ENCODE measurements at places on chromosomes 12 and 14.

DNA sequence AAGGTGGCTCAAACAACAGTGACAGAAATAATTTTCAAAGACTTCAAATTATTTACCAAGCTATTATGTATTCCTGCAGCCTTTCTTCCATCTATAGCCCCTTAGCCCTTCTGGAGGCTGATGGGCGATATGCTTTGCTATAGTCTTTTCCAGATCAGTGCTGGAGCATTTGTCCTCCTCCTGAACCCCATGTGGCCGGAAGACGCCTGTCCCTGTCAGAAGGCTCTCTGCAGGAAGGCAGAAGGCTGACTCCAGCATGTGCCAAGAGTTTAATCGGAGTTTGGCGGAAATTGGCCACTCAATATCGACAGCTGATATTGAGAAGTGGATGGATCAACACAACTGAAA lies 49.3 kb upstream of the MAX start:
- no peak for ATAC-seq

DNA sequence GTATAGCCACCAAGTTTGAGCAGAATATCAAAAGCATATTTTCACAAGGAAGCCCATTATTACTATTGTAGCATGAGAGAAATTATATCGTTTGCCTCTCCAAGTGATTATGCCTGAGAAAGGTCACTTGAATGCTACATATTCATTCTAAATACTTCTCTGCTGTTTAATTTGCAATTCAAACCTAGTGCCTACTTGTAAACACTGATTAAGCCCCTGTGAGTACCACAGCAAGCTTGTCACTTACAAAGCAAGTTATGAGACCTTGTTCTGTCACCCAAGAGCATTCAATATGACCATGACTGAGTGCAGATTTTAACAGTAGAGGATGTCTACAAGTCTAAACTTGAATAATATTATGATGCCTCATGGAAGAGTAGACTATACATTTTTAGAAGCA lies 124.7 kb upstream of the SSTR1 start:
- no peak for ATAC-seq

DNA sequence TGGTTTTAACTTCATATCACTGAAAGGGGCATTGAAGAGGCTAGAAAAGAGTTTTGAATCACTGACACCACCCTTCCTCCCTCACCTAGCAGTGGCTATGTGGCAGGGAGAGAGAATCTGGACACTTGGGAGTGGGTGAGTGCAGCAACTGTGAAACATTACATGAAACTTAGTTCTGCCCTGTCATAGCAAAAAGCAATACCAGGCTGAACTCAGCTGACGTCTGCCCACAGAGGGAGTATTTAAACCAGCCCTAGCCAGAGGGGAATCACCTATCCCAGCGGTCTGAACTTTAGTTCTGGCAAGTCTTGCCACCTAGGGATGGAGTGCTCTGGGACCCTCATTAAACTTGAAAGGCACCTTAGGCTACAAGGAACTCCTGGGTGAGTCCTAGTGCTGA lies 20.7 kb upstream of the UNC79 start:
- no peak for ATAC-seq

DNA sequence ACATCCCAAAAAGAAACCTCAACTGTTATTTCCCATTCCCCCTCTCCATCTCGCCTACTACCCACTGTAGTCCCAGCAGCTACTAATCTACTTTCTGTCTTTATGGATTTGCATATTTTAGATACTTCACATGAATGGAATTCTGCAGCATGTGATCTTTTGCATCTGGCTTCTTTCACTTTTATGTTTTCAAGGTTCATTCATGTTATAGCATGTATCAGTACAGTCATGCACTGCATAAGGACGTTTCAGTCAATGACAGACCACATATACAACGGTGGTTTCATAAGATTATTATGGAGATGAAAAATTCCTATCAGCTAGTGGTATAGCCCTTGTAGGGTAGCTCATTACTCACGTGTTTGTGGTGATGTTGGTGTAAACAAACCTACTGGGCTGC lies 24.5 kb downstream of the PCNX4 start:
- ATAC-seq: no peak

GRCh38 chr12:109715310-109716091 lies 1.9 kb downstream of the FAM222A start:
- no peak for ATAC-seq

DNA sequence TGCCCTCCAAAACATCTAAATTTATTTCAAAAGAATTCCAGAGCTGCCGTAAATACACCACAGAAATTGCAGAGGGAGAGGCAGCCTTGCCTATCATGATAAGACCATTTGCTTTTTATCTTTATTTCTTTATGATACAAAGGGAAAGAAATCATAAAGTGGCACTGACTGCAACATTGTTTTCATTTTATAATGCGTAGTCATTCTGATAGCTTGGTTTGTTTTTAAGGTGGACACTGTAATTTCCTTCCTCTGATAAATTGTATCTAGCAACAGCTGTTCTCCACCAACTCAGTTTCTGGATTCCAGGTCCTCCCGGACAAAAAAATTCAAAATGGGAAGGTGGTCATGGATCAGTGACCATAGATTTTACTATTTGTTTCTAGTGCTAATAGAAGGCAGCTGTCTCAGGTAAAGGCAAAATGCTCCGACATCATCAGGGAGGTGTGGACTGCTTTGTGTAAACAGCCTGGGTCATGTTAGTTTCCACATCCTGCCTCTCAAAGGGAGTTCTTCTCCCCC lies 623 bp upstream of the TSPAN8 start:
- no peak for ATAC-seq

DNA sequence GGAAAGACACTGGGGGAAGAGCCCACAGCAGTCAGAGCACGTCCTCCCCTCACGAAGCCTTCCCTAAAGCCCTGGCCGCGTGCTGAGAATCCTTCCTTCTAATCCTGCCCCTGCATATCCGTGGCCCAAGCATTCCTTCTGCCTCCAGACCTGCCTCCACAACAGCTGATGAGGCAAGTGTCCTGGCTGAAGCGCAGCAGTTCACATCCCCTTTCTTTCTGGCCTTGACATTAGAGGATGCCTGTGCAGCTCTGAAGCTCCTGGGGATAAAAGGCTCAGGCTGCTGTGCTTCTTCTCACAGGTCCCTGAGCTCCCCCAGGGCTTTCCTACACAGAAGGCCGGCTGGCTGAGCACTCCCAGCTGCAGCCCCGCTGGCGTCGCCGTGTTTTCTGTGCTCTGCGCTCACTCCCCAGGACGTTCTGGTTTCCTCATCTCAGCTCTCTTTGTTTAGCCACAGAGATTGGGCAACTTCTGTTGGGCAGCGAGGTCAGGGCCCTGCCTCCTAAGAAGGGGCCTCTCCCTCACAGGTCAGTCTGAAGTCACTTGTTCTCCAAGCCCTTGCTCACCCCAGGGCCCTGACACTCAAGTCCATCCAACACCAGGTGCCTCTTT lies 45.8 kb downstream of the NINJ2 start:
- peak; percentile 89 for ATAC-seq

DNA sequence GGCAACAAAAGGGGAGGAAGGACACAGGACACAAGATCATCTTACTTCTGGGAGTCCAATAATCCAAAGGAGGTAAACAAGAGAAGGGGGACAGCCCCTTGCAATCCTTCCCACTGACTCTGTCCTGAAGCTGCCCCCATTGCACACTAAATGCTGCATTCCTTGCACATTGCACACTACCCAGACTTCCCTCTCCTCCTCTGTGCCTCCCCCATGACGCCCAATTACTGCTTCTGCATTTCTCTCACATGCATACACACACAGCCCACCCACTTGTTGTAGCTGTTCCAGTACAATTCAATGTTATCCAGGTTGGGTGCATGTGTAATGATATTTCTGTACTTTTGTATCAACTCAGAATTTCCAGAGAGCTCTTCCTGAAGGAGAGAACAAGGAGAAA lies 5.5 kb downstream of the NDRG2 start:
- no peak for ATAC-seq

GRCh38 chr14:76675046-76675445 lies 86.2 kb upstream of the VASH1 start:
- no peak for ATAC-seq

GRCh38 chr12:116672010-116672409 lies 65.9 kb downstream of the SPRING1 start:
- ATAC-seq: no peak

DNA sequence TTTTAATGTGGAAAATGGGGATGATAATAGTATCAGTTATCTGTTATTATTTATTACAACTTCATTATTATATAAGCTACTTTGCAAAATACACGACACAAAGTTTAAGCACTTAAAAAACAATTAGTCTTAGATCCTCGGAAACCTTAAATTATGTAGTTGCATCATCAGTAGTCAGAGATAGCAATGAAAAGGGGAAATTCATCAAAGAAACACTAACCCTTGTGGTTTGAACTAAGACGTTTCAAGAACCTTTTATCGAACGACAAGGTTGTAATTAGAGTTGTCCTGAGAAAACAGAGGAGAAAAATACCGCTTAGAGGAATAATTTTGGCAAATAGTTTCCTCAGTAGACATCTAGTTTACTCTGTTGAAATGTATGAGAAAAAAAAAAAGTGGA lies 198.5 kb downstream of the PTPRO start:
- no peak for ATAC-seq

DNA sequence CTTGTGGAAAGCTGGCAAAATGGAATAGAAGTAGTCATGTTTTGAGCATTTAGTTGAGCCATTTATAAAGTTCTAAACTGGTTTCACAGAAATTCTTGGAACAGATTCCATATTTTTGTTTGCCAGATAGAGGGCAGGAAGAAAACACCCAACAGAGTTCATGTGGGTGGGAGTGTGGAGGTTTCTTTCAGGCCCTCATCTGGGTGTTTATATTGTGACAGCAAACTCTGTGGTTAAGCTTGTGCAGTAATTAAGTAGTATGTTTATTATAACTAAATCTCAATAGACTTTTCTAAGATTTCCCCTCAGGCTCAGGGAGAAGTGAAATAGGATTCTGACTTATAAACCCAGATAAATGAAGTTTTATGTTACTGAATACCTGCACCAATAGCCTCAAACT lies 57.4 kb downstream of the SPPL3 start:
- no peak for ATAC-seq

DNA sequence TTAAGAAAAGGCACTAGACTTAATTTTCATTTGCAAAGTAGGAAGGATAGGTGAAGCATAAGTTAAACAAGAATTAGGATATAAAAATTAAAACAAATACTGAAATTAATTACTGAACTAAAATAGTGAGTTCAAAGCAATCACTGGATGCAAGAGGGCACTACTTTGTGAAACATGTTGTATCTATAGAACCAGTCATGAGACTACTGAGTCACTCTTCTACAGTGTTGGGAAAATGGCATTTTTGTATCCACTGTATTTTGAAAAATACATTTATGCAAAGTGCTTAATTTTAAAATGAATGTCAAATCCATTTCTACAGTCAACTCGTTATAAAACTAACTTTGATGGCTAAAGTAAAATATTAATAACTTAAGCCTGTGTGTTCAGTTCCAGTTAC lies 47.9 kb downstream of the SEL1L start:
- no peak for ATAC-seq

DNA sequence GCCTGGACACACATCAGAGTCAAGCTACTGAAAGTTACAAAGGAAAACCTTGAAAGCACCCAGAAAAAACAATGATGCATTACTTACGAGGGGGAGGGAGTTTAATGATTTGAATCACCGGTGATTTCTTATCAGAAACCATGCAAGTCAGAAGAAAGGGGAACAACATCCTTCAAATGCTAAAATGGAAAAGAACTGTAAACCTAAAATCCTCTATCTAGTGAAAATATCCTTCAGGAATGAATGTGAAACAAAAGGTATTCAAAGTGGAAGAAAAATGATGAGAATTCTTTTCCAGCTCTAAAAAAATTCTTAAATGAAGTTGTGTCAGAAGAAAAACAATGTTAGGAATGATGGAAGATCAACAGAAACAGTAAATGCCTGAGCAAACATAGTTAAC lies 16.8 kb downstream of the SCAF11 start:
- ATAC-seq: no peak

DNA sequence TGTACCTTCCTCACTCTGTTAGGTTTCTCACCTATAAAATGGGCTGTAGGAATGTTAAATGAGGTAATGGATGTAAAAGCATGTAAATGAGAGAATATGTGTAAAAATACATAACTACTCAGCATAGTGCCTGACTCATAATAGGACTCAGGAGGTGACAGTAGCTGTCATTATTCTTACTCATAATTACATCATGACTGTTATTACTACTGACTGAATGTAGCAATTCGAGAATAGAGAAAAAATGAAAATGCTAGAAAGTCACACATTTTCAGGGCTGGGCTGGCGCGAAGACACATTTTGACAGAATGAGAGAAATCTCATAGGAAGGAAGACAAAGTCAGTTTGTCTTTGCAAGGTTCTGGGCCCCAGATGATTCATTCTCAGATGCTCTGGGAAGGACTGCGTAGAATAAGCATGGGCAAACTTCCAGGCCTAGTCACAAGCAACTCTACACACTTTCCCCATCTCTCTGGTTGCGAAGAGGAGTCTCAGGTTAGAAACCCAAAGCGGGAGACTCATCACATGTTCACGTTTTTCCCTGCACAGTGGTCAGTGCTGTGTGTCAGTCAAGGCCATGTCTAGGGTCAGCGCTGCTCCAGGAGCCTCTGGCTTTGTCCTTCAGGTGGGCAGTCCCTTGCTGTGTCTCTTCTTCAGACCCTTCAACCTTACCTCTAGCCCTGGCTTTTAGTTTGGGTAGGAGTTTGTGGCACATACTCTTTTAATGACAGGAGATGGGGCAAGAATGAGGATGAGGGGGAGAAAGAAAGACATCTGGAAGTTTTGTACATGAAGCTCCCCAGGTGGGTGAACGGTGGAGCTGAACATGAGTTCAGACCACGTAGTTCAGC lies 8.4 kb downstream of the GPRC5A start:
- peak; percentile 54 for ATAC-seq

GRCh38 chr14:70884595-70885342 lies 22.5 kb upstream of the PCNX1 start:
- no peak for ATAC-seq

- no peak for ATAC-seq
These were observed 1.9 kb downstream of the BRI3BP start for GRCh38 chr12:124995200-124995961.
